ENCODE measurements at places on chromosomes 16 and 17.

DNA sequence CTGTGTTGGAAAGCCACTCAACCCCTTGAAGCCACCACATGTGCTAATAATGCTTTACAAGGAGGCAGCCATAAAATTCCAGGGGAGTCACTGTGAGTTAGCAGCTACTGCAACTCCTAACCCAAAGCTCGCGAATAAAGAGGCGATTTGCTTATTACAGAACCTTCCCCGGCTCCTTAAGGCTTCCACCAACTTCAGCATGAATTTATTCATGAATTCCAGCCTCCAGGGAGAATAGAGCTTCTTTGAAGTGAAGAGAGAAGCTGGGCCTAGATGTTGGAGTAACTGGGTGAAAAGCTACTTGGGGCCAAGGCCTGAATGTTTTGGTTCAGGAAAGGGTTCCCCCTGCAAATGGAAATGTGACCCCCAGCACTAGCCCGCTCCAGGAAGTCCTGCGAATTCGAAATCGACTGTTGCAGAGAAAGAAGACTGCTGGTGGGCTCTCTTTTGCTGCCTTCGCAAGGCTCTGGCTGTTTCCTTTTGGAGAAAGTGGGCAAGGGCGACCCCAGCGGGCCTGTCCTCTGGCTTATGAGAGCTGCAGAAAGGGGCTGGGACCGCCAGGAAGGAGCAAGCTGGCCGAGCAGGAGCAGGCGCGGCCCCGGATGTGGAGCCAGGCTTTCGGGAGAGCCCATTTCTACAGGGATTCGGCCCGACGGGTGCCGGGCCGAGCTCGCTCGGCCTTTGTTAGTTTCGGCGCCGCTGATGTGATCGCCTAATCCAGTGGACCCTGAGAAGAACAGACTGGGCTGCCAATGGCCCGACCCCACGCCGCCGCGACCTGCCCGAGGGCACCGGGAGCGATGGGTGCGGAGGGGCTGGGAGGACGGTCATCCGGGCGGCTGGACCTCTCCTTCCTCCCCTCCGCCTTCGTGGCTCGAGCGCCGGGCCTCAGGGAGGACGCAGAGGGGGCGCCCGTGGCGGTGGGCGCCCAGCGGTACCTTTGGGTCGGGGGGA is 7.6 kb downstream of the CBX8 start:
- peak; percentile 75 for DNase-seq

GRCh38 chr17:45073414-45074070 is 12.4 kb downstream of the NMT1 start:
- no peak for DNase-seq

GRCh38 chr16:84677017-84677803 is 22.6 kb upstream of the USP10 start:
- no peak for DNase-seq

- peak; percentile 78 for DNase-seq
Observed at GRCh38 chr17:50129353-50129727, 620 bp downstream of the SAMD14 start.

DNA sequence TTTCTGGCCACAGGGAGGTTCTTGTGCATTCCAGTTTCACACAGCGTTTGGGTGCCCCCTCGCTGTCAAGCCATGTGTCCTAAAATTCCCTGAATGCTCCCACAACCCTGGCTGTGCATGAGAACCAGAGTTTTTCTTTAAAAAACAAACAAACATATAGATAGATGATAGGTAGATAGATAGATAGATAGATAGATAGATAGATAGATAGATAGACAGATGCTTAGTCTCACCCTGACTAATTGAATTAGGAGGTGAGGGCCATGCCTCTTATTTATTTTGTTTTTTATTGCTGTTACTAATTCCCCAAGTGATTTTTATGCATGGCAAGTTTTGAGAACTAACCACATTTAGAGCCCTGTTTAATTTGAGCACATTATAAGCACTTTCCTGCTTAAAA is 32.2 kb downstream of the PRSS54 start:
- no peak for DNase-seq
